ENCODE measurements at places on chromosomes 4 and X.

DNA sequence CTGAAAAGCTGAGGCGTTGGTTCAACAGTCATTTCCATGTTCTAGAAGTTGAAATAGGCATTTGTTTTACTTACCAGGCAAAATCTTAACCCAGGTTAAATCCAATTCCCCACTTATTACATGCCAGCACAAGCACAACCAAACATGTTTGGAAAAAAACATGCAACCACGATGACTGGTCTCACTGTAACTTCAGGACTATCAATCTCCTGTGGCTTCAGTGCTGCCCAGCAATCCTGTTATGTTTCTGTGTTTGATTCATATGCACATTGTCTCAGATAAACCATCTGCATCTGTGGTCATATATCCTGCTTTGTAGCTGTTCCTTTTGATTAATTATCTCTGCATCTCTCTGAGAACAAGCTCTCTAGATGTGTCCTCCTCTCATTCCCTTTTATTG lies 28.3 kb downstream of the PRDM8 start:
- DNase-seq: no peak

DNA sequence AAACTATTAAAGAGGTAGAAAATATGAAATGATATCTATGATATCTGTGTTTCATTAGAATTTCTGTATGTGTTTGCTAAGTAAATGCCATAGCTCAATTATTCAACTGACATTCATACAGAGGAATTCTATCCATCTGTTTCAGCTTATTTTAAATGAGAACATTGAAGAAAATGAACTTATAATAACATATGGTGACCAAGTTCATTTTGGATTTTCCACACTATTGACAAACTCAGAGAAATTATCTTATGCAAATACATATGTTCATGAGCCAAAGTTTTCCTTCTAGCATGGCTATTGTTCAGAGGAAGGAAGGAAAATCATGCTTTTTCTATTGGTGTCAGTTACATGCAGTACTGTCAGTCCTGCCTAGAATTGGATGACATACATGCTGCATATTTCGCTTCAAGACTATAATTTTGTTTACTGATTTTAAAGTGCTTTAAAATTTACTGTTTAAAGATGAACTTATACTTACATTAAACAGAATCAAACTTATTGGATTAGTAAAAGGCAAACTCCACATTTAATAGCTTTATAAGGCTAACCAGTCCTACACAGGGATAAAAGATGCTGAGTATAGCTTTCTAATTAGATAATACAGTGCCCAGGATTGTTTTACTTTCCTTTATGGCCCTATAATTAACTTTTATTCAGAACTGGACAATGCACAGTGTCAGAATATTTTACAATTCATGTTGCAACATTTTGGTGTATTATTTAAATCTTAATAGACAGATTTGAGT lies 646.2 kb downstream of the TRAM1L1 start:
- DNase-seq: no peak

DNA sequence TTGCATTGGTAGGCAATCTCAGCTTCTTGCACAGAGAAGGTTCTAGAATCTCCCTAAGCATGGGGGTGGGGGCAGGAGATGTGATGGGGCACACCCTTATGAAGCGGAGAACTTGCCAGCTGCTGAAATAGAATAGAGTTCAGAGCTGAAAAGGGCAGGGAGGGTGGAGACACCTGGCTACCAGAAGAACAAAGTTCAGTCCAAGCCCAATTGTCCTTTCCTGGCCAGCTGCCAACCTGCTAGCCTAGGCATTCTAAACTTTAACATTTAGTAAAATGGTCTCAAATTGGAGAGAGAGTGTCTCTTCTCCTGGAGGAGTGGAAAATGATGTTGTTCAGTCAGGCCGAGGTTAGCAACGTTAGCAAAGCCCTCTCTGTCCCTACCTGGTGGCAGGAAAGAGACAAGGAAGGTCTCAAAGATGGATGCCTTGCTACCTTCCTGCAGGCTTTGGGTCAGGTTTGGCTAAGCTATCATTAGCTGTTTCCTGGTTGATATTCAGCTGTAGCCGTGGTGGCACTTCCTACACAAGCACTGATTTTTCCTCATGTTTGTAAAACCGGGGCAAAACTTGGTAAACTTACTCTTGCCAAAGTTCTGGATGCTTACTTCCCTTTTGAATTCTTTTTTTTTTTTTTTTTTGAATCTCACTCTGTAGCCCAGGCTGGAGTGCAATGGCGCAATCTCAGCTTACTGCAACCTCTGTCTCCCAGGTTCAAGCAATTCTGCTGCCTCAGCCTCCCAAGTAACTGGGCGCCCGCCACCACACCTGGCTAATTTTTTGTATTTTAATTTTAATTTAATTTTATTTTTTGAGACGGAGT lies 34.7 kb upstream of the NYX start:
- no peak for DNase-seq

GRCh38 chrX:46444011-46444410 lies 101.2 kb downstream of the ZNF674 start:
- no peak for DNase-seq

GRCh38 chrX:105313596-105313995 lies 93.1 kb upstream of the TEX13A start:
- no peak for DNase-seq

GRCh38 chrX:8306291-8306925 lies 135.3 kb upstream of the VCX2 start:
- DNase-seq: no peak

All from stimulated activated CD4-positive, alpha-beta T cell treated with anti-CD3 and anti-CD28 coated beads, Interleukin-1b, Interleukin-23, amount 100 ng/mL, for 1 hour (primary cell).